T follicular helper cell (primary cell): ENCODE measurements at places on chromosomes 12 and 14.

DNA sequence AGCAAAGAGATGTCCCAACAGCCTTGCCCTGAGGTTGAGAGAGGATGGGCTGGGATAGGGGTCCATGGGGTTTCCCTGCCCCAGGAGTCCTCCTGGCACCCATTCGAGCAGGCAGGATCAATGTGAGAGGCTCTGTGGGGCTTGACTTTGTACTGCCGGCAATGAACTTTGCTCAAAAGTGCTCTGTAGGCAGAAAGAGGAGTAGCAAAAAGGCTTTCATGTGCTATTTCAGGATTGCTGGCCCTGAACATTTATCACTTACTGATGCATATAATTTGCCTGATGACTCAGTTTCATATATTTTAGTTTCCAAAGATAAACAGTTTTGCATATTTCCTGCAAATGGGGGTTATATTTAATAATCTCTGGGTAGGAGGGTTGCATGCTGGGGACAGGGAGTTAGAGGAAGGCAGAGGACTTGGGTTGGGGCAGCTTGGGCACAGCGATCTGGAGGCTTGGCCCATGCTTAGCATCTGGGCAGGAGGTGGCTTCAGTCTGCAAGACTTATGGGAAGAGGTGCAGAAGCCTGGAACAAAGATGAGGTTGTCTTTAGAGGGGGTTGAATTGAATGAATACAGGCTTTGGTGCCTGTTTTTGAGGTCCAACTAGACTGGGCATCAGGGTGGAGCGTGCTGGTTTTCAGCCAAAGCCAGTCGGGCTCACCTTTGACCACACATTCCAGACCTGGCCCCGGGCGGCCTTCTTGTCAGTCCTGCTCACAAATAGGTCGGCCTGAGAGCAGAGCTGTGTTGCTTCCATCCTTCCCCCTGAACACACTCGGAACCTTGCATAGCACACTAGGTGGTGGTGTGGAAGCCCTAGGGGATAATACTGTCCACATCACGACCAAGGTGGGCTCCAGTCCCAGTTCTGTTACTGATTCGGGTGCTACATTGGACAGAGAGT, 101.4 kb downstream of the PAPOLA start:
- DNase-seq: no peak

- DNase-seq: no peak
These were observed 344.4 kb upstream of the CCDC196 start for GRCh38 chr14:66141733-66142132.

- DNase-seq: no peak
These were observed 40.9 kb upstream of the STXBP6 start for GRCh38 chr14:25090716-25091454.

- DNase-seq: no peak
These were observed 38.1 kb upstream of the TMED10 start for GRCh38 chr14:75214558-75214957.

DNA sequence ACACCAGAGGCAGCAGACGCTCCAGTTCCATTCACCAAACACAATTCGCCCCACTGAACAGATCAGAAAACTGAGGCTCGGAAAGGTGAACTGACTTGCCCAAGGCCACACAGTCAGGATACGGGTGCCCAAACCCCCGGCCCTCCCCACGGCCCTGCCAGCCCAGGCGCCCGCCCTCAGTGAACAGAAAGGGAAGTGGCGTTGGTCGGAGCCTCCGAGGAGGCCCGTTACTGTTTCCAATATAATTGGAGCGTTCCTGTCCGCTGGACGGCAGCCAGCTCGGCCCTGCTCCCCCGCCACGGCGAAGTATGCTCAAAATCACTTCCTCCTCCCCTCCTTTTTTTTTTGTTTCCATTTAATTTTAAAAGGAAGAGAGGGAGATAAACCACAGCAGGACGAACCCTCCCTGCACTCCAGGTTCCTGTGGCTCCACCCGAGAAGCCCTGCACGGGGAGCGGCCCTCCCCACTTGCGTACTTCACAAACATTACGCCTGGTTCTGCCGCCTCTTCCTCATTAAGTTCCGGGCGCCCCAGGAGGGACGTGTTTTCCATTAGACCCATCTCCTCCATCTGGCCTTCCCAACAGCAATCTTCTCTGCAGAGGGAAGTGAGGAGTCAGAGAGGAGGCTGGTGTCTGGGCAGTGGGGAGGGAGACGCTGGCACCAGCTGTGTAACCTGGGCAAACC, 61.1 kb downstream of the NCOR2 start:
- no peak for DNase-seq

DNA sequence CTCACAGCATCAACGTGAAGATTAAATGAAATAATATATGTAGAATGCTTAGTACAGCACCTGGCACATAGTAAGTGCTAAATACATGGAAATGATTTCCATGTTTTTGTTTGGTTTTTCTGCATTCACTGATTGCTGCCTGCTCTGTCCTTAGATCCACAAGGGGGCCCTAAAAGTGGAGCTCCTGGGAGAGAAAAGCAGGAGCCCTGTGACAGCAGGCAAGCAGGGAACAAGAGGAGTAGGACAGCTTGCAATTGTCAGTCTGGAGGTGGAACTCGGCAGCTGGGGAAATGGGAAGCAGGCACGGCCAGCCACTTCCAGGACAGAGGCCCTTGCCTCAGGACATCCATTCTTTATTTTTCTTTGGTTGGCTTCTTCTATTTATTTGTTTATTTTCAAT, 292.9 kb downstream of the BMP4 start:
- no peak for DNase-seq

DNA sequence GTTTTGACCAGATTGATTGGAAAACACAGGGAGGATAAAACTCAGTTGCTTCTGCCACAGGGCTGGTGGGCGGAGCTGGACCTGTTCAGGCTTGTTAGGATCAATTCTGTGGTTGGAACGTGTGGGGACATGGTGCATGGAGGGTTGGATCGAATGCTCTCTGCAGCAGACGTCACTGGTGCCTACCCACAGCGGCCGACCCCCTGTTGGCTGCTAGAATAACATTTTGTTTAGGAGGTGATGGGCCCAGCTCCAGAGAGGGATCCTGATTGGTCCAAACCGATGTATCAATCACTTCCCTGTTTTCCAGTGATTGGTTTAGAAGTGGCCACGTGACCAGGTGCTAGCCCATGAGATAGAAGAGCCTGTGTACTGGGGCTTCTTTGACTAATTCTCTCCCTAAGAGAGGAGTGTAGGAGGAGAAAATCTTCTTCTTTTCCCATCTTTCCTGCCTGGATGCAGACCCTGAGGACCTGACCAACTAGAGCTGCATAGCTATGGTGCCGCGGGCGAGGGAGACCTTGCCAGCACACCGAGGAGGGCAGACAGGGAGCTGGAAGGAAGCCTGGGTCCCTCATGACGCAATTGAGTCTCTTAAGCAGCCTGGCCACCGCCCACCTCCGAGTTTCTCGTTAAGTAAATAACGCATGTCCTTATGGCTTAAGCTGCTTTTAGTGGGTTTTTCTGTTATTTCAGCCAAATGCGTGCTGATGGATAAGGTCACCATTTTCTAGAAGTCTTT, 163.5 kb downstream of the AACS start:
- no peak for DNase-seq

DNA sequence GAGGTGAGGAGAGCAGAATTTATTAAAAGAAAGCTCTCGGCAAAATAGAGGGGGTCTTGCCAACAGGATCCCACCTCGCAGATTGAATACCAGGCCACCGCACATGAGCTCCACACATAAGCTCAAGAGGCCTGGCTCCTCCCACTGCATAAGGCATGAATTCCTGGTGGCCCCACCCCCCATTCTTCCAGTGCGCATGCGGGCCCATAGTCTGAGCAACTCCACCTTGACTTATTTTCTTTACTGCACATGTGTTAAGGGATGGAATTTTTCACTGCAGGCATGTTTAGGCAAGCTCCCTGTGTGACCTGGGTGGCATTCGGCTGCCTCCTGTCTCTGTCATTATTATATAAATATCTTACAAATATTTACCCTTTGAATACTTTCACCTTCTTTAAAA, 412.5 kb downstream of the RMST start:
- DNase-seq: no peak

- no peak for DNase-seq
These were observed 6.0 kb upstream of the LRP6 start for GRCh38 chr12:12272869-12273268.

DNA sequence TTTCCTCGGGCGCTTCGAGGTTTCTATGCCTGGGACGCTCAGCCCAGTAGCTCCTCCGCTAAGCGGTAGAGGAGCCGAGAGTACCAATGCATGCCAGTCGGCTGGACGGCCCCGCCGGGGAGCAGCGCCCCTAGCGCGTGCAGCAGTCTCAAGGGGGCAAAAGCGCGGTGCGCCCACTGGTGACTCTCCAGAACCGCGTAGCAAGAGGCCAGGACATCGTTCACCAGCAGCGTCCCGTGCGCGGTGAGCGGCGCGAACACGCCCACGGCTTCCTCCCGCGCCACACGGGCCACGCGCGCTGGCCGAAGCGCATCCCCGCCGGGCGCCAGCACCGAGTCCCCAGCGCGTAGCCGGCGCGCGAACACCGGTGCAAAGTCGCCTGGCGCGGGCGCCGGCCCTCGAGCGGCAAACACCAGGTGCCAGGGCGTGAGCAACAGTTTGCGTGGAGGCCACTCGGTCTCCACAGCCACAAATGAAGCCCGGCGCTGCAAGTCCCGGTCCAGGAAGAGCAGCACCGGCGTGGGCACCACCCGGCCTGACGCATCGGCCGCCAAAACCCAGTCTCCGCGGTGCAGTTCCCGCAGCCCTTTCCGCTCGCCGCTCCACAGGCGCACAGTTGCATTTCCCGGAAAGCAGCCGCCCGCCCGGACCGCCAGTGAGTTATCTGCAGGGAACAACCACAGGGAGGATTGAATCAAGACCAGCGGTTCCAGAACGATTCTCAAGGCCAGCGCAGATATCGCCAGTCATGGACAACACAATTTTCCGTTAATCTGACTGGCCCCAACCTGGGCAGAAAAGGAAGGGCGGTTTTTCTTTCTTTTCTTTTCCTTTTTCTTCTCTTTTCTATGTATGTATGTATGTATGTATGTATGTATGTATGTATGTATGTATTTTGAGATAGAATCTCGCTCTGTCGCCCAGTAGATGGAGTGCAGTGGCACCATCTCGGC, 4.5 kb downstream of the DHH start:
- DNase-seq: no peak

DNA sequence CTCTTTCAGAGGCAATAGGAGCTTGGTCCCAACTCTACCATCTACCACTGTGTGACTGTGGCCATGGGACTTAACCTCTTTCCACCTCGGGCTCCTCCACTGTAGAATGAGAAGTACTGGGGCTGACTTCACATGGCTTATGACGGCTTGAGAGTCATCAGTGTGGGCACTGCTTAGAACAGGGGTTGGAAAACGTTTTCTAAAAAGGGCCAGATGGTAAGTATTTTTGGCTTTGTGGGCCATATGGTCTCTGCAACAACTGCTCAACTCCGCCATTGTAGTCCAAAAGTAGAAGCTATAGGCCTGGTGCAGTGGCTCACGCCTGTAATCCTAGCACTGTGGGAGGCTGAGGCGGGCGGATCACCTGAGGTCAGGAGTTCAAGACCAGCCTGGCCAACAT, 69.2 kb upstream of the LTA4H start:
- no peak for DNase-seq

- no peak for DNase-seq
These were observed 6.7 kb downstream of the KRT7 start for GRCh38 chr12:52239767-52240166.

GRCh38 chr12:88450136-88450535, 130.1 kb downstream of the KITLG start:
- no peak for DNase-seq

GRCh38 chr14:79580906-79581305, 630.4 kb downstream of the DIO2 start:
- DNase-seq: no peak

DNA sequence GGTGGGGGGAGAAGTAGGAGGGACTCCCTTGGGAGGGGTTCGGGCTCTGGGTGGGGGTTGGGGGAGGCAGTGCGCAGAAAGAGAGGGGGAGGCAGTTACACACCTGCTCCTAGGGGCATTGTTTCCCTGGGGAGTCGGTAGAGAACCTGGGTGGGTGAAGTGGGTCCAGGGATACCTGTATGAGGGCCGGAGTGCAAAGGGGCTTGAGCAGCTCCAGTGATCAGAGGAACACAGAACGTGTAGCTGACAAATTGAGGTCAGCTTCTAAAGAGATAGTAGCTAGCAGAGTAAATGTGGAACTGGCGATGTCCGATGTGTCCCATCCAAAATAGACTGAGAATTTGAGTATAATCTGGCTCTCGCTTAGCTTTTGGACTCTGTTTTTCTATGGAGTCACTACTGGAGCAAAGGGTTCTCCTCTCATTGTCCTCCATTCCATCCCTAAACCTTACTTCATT, 502 bp downstream of the SMARCD1 start:
- DNase-seq: no peak

DNA sequence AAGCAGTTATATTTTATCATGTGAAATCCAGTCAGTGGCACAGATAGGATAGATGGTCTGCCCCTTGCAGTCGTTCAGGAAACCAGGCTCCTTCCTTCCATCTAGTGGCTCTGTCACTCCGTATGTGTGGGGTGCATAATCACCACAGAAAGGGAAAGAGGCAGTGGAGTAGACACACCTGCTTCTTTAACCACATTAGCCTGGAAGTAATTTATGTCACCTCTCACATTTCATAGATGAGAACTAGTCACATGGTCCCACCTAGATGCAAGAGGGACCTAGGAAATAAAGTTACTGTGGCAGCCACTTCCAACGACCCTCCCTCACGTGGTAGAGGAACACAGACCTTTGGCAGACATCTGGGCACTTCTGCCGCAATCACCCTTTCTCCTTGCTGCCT, 14.2 kb upstream of the RNU6-8 start:
- DNase-seq: no peak

- DNase-seq: no peak
These were observed 152.7 kb upstream of the KITLG start for GRCh38 chr12:88733008-88733407.

GRCh38 chr12:24494401-24494800, 454.5 kb downstream of the BCAT1 start:
- no peak for DNase-seq

DNA sequence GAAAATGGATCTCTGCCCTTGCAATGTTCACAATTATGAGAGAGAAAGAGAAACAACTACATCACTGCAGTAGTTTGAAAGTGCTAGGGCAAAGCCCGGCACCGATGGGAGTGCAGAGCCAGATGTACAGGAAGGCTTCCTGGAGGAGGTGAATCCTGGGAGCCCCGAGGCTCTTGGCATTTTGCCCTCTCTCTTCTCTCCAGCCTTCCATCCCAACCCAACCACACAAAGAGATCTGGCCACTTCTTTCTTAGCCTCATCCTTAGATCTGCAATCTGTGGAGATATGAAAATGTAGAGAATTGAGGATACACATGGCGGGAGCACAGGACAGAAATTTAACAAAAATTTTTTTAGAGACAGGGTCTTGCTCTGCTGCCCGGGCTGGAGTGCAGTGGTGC, 3.3 kb upstream of the PAPLN start:
- DNase-seq: no peak

DNA sequence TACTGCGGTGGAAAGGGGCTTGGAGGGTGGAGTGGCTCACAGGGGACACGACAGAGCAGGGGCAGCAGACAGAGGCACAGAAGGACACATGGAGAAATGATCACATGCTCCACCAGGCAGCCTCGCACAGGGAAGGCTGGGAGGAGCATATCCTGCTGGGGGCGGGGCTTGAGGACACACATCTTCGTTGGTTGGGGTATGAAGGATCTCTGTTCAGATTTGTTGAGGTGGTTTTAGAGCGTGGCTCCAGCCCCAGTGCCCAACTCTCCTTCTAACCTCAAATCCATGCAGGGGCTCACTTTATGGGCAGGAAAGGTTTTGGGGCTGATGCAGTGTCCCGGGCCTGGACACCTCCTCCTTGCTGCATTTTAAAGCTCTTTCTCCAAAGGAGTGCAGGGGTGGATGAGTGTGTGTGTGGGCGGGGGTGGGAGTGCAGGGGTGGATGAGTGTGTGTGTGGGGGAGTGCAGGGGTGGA, 733 bp upstream of the P3H3 start:
- no peak for DNase-seq
